ENCODE measurements at places on chromosomes 2 and 18.
A peak's percentile ranks its signal among the peaks of the same experiment; 100 is the strongest.

DNA sequence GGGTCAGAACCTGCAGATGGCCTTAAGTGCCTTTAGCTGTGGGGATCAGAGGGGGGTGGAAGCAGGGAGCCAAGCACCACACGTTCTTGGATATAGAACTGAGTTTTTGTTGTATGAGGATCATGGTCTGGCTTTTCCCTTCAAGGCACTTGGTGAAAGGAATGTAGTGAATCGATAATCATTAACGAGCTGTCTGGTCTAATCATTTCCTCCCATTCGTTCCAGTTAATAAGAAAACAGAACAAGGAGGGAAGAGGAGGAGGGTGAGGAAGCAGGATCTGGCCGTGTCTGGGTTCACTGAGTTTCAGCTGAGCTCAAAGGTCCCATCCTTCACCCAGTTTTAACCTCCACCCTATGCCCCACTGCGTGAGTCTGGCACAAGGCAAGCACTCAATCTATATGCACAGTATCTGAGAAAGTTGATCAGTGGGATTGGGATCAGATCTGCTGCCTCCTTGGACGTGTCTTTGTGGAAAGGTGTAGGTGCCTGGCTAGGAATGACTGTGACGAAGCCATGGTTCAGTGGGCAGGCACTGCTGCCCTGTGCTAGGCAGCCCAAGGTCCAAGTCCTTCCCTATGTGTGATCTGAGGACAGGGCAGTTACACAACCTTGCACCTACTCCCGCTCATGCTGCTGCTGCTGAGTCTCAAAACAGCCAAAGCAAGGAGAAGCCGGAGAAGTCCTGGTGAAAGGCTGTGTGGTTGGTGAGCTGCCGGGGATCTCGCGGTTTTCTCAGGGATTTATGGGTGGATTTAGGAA lies 54.8 kb downstream of the GALNT14 start:
- DNase-seq: no peak

- no peak for DNase-seq
Measured at GRCh38 chr2:162103443-162104009, 29.5 kb upstream of the DPP4 start.

DNA sequence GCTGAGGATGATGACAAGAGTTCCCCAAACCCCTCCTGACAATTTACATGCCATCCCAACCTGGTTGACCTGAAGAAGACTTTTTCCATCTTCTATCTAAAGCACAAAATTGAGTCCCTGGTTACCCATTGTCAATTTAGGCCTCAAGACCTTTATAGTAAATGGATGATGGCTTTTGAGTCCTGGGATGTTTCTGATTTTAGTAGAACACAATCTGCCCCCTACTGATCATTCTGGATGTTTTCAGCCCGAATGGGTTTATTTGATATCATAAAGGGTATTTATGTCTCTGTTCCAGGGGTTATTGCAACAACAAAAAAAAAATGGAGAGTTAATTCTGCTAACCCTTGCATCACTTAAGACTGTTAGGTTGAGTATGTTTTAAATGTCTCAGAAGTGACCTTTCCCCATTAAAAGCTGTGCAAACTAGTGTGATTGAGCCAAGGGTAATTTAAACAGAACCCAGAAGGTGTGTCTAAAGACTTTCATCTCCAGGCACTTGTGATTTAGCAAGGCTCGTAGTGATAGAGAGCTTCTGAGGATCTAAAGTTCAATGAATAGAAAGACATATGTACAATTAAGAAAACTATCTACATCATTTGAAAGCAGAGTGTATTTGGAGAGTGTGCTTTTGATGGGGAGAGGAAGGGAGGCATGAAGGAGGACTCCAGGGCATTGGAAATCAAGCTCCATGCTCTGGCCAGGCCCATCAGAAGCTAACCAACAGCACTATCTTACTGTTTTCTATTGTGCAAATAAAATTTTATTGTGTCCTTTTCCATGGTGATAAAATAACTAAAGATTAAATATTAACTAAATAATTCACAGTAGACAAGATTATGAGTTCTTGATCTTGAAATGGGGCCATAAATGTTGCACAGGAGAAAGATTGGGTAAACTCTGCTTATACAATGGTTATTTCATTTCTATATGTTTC lies 96.6 kb upstream of the NOSTRIN start:
- no peak for DNase-seq

- DNase-seq: peak; percentile 10
Measured at GRCh38 chr2:38037757-38038621, 38.0 kb downstream of the CYP1B1 start.

- DNase-seq: peak; percentile 10
Measured at GRCh38 chr2:208118918-208119317, 5.4 kb downstream of the CRYGD start.

GRCh38 chr2:218861645-218862318 lies 2.2 kb downstream of the WNT6 start:
- no peak for DNase-seq

DNA sequence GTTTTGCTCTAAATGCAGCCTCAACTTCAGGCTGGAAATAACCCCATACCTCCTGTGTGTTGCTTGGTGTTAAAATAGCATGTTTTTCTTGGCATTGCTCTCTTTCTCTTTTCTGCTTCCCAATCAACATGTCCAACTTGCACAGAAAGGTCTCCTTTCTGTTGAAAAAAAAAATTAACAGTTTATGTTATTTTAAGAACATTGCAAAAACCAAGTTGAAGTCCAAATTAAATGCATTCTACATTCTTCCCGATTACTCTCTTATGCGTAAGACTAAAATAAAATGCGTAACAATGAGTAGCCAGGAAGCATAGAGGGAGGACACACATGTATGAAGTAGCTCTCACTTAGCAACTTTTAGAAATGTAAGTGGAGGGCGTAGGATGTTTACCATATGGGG lies 1406.1 kb upstream of the NXPH2 start:
- DNase-seq: no peak

DNA sequence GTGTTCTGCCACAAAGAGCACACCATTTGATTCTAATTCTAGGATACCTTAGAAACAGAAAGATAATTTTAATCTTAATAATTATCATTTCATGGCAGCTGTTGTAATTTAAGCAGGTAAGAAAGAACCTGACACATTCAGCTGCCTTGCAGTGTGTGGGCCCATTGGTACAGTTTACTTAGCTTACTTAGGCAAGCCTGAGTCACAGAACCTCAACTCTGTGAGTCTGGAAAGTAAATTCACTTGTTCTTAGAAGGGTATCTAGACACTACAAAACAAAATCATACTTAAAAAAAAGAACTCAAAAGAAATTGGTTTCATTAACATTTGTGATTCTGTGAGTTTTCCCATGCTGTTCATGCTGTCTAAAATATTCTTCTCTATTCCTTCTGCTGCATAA lies 956.3 kb upstream of the SLC39A10 start:
- peak; percentile 31 for DNase-seq

Measured in putamen (tissue), 1 donor.